RPMI7951 (cell line): ENCODE measurements at places on chromosomes 11 and 22.
A peak's percentile ranks its signal among the peaks of the same experiment; 100 is the strongest.

GRCh38 chr11:86930957-86931547 lies 24.1 kb downstream of the FZD4 start:
- no peak for DNase-seq

GRCh38 chr11:17277024-17277584 lies 565 bp downstream of the NUCB2 start:
- DNase-seq, result peak; percentile 49

- DNase-seq, result peak; percentile 82
These were observed 51.4 kb downstream of the JAM3 start for GRCh38 chr11:134120143-134120850.

DNA sequence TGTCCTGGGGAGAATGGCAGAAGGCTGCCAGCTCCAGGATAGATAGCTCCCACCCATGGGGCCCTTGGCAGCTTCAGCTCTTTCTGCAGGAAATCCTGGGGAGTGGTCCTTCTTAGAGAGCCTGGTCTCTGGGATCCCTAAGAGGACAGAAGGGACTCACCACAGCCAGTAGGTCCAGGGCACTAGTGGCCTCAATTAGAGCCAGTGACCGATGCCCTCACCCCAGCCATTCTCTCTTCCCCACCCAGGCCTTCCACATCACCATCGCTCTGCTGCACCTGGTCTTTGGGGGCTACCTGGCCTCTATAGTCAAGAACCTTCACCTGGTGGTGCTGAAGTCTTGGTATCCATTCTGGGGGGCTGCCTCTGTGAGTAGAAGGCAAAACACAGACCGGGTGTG lies 5.6 kb downstream of the MS4A10 start:
- no peak for DNase-seq

GRCh38 chr11:1771273-1771672 lies 7.5 kb upstream of the CTSD start:
- DNase-seq, result no peak

DNA sequence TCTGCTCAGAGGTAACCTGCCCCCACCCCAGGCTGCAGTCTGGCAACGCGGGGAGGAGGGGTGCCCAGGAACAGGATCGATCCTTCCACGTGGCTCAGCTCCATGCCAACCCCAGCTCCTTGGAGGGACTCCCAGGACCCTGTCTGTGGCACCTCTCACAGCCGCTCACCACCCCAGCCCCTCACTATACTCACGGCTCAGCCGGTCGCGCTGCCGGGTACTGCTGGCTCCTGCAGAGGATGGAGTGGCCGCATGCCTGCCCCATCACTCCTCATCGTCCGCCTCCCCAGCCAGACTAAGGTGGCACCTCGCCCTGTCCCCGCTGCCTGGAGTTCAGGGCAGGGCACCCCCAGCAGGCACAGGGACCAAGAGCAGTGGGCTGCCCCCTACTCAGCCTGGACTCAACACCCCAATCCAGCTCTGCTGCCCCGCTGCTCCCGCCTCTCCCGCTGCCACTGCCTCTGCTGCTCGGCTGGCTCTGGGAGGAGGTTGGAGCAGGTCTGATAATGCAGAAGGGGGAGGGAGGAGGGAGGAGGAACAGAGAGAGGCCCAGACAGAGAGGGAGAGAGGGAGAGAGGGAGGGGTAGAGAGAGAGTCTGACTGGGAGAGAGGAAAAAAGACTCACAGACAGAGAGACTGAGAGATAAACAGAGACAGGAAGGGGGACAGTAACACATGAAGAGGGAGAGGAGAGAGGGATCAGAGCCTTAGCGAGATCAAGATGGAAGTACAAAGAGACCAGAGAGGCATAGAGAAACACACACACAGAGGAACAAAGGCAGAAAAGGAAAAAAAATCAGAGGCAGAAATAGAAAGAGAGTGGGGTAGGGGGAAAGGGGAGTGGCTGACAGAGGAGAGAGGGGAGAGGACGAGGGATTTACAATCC lies at the start of gene PDE2A:
Gene PDE2A, minus strand, starts transcription at position 480 of the 886 bp plus-strand sequence. Its CDS starts 215 bp downstream, at position 265.
- DNase-seq, result no peak

GRCh38 chr22:37454857-37455686 lies 27.8 kb upstream of the ELFN2 start:
- peak; percentile 80 for DNase-seq

DNA sequence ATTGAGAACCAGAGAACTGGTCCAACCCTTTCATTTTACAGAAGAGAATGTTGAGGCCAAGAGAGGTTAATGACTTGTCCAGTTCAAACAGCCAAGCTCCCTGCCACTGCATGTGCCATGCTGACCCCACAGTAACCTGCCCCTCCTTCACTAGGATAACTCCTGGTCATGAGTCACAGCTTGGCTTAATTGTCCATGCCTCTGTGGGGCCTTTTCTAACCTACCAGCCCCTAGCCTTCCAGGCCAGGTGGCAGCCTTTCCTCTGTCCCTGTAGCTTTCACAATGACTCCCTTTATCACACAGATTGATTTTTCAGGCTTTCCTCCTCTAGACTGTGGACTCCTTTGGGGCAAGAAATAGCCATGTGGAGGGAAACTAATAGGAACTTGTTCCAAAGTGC lies 97.2 kb downstream of the PIWIL4 start:
- DNase-seq, result peak; percentile 69

DNA sequence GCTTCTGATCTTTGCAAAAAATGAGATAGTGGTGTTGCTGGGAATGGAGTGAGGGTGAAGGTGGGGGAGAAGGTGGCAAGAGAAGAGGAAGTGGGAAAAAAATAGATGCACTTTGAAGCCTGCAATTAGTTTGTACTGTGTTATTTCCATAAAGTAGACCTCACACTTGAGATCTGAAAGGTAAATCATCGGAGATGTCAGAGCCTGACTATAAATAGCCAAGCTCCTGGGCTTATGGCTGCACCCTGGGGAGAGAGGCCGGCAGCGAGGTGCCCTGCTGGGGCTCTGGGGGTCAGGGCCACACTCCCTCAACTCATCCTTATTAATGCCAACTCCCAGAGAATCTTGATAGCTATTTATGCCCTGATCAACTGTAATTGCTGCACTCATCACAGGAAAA lies 134.4 kb downstream of the NXPE2 start:
- no peak for DNase-seq

GRCh38 chr11:77075425-77075905 lies 8.7 kb downstream of the CAPN5 start:
- DNase-seq, result no peak
